ENCODE measurements at places on chromosomes 7 and 10.

GRCh38 chr7:45574669-45575500 is 717 bp downstream of the ADCY1 start:
- DNase-seq: no peak

GRCh38 chr7:43937444-43937843 is 11.2 kb downstream of the UBE2D4 start:
- DNase-seq: no peak

DNA sequence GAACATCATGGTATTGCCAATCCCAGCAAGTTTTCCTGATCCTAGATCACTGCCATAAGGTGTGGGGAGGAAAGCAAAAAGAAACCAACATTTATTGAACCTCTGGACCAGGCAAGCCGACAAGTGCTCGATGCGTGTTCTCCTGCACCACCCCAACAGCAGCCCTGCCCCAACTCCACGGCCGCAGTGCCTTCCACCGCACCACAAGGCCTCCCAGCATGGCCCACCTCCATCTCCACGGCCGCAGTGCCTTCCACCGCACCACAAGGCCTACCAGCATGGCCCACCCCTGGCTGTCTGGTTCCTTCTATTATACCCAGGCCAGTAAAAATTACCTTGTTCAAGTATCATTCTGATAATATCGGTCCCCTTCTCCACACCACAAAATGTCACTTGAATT is 8.7 kb downstream of the HIPK2 start:
- DNase-seq: no peak

- no peak for DNase-seq
Measured at GRCh38 chr10:79049931-79050895, 18.6 kb upstream of the ZMIZ1 start.

GRCh38 chr7:82029236-82029913 is 259.5 kb upstream of the HGF start:
- DNase-seq: no peak

DNA sequence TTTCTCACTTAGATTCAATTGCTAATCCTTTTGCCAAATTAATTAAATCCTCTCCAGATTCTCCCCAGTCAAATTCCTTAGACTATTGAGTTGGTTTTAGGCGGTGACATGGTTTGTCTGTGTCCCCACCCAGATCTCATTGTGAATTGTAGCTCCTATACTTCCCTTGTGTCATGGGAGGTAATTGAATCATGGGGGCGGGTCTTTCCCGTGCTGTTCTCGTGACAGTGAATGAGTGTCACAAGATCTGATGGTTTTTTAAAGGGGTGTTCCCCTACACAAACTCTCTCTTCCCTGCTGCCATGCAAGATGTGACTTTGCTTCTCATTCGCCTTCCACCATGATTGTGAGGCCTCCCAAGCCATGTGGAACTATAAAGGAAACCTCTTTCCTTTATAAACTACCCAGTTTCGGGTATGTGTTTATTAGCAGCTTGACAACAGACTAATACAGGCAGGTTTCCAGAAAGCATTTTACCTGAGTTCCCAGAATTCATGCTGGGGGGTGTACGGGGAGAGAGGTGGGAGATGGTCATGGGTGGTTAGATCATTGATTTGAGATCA is 44.7 kb upstream of the GARS1 start:
- no peak for DNase-seq

DNA sequence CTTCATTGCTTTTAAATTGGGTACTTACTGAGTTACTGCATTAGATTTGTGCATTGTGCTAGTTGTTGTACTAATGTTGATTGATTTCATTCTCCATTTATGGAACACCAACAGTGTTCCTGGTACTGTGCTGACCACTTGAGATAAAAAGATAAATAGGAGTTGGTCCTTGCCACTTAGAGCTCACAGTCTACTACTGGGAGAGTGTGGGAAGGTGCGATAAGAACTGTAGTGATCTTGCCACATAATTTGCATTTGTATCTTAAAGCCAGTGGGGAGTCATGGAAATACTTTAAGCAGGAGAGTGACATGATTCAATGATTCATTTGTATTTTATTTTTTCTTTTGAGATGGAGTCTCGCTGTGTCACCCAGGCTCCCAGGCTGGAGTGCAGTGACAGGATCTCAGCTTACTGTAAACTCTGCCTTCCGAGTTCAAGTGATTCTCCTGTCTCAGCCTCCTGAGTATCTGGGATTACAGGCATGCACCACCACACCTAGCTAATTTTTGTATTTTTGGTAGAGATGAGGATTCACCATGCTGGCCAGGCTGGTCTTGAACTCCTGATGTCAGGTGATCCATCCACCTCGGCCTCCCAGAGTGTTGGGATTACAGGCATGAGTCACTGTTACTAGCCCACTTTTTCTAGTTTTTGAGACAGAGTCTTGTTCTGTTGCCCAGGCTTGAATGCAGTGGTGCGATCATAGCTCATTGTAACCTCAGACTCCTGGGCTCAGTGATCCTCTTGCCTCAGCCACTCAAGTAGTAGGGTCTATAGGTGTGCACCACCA is 51.2 kb upstream of the TMEM248 start:
- no peak for DNase-seq

- DNase-seq: no peak
Measured at GRCh38 chr7:121873289-121874194, 581 bp downstream of the PTPRZ1 start.

DNA sequence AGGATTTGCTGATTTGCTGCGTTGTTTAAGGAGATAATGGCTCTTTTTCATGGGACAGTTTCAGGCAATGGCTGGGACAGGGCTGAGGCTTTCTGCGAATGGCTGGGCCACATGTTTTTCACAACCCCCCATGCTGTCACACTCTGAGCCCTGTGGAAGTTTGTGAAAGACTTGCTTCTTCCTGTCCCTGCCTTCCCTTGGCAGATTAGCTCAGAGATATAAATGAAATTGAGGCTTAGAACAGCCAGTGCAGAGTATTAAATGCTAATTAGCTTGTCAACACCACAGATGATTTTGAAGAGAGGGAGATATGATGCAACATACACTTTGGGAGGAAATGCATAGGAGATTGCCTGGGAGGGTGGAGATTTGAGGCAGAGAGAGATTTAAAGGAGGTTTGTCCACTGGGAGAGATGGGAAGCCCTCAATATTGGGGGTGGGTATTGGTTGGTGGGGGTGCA is 232.0 kb downstream of the SH2D4B start:
- DNase-seq: no peak

DNA sequence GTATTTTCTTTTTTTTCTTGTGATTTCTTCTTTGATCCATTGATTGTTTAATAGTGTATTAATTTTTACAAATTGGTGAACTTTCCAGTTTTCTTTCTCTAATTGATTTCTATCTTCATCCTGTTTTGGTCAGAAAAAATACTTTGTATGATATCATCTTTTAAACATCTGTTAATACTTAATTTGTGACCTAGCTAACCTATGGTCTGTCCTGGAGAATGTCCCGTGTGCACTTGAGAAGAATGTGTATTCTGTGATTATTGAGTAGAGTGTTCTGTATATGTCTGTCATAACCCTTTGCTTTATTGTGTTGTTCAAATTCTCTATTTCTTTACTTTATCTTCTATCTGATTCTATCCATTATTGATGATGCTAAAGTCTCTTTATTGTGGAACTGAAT is 65.8 kb upstream of the ZEB1 start:
- no peak for DNase-seq

- DNase-seq: no peak
Measured at GRCh38 chr10:68202960-68203353, 29.0 kb downstream of the ATOH7 start.

DNA sequence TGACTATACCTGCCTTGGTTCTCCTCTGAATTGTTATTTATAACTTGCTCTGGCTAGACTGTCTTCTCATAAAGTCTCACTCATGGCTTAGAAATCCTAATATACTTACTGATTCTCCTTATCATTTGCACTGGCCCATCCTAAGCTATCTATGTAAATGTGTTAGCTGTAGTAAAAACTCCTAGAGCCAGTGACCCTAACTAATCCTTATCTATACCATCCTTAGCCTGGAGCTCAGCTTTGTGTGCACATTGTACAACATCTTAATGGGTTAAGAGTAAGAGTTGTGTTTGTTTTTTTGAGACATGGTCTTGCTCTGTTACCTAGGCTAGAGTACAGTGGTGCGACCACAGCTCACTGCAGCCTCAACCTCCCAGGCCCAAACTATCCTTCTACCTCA is 40.8 kb downstream of the LAMB4 start:
- no peak for DNase-seq

GRCh38 chr10:76287856-76288255 is 856.4 kb downstream of the LRMDA start:
- no peak for DNase-seq

- no peak for DNase-seq
Measured at GRCh38 chr7:155188357-155188756, 109.3 kb upstream of the INSIG1 start.

GRCh38 chr7:106031300-106032035 is 68.4 kb downstream of the CDHR3 start:
- no peak for DNase-seq

- no peak for DNase-seq
Measured at GRCh38 chr10:57692255-57692980, 575.3 kb downstream of the IPMK start.

GRCh38 chr7:134435161-134435920 is 23.6 kb downstream of the AKR1B1 start:
- DNase-seq: no peak

GRCh38 chr7:88254721-88255424 is 35.0 kb upstream of the SRI start:
- no peak for DNase-seq

- DNase-seq: no peak
Measured at GRCh38 chr7:146172112-146172511, 55.5 kb downstream of the CNTNAP2 start.
